ENCODE measurements at places on chromosomes 5 and 9.

GRCh38 chr5:86570427-86571083, 47.2 kb upstream of the COX7C start:
- no peak for DNase-seq

DNA sequence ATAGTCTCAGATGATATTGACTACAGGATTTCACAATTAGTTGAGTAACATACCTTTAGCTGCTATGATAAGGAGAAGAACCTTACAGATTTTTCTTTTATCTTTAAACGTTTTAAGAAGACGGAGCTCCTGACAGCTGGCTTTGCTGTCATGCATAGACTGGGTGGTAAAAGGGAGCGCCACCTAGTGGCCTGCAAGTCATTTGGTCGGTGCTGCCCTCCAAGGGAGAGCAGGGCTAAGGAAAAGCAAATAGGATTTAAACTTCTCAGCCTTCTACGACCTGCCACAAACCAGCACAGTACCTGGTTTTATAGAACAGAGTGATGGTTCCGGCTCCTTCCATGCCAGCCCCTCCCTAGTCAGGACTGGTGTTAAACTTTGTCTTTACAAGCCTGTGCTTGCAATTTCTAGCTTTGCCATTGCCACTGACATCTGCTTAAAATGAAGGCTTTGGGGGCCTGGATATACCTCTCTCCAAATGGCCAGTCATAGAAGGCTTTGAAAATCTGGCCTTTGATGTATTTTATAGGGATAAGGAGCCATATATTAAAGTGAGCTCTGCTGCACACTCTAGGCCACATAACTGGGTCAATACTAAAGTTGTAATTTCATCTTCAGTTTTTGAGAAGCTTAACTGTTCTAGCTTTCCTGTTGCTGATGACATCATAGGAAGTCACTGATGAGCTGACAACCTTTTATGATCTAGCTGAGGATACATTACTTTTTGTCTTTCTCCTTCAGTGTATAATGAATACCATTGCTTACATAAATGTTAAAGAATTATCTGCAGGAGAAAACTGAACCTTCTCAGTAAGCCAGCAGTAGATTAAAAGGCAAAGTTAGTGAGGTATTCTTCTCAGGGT, 31.1 kb upstream of the ADAMTSL1 start:
- no peak for DNase-seq

GRCh38 chr5:5981562-5981961, 396.8 kb downstream of the MED10 start:
- DNase-seq = no peak

- no peak for DNase-seq
These were observed 42.4 kb downstream of the PDE6A start for GRCh38 chr5:149902177-149902576.

GRCh38 chr5:101012880-101013279, 109.8 kb upstream of the ST8SIA4 start:
- DNase-seq = no peak

DNA sequence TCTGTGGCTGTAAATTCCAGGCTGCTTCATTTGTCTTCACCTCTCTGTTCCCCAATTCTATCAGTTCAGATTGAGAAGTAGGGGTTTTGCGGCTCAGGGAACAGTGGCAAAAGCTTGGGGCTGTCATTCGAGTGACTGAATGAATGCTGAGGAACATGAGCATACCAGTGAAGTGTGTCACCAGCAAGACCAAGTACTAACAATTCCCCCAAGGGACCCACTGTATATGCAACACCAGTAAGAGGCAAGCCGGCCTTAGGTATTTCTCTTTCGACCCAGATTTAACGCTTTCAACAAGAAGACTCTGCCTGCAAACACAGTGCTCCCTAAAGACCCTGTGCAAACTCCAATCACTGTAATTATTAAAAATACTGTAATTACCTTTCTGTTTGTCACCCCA, 25.8 kb downstream of the KLHL3 start:
- no peak for DNase-seq

DNA sequence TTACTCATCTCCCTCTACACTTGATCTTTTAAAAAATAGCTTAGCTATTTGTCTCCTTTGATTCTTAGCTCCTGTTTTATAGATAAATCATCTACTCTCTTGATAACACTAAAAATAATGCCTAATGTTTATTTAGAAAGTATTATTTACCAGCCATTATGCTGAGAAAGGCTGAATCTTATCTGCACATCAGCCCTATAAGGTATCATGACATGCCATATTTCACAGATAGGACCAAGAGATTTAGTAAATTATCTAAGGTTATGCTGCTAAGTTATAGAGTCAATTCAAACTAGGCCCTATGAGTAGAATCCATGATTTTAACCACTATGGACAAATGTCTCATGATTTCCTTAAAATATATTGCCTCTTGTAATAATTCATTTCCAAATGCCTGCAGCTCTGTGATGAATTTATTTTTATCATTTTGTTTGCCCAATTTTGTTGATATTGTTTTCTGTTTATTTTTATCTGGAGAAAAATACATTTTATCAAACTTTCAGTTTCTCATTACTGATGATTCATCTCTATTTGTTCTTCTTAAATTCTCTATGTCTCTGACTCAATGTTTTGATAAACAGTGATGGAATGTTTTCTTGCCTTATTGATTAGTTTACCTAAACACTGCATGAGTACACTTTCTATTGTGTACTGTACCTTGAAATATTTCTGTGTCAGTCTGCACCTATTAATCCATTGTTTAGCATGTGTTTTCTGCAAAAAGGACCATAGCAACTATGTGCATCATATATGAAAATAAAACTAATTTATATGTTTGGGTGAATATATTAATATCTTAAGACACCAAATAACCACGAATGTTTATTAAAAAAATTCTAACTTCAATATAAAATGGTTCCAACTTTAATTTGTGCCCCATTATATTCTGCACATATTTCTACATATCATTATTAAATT, 300.8 kb downstream of the CDH9 start:
- no peak for DNase-seq

GRCh38 chr5:168661593-168662485, 82.7 kb upstream of the PANK3 start:
- DNase-seq = no peak

- DNase-seq = no peak
These were observed 9.9 kb downstream of the LEAP2 start for GRCh38 chr5:132883261-132883834.

DNA sequence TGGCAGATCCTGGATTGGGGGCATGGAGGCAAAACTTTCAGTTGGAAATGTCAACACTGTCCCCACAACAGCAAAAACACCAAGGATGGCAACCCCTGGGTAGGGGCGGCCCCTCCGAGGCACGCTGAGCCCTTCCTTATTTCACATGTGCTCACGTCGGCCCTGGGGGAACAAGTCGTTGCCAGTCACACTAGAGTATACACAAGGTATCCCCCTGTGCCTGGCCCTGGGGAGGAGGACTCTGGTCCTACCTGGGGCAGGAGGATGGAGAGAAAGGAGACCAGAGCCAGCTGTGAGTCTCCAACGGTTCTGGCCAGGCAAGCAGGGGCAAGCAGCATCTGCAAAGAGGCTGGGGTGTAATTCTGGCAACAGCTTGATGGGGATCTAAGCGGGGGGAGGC, 126.9 kb upstream of the FOXD4L5 start:
- DNase-seq = no peak

GRCh38 chr9:37923118-37923795, 19.3 kb upstream of the SLC25A51 start:
- no peak for DNase-seq

DNA sequence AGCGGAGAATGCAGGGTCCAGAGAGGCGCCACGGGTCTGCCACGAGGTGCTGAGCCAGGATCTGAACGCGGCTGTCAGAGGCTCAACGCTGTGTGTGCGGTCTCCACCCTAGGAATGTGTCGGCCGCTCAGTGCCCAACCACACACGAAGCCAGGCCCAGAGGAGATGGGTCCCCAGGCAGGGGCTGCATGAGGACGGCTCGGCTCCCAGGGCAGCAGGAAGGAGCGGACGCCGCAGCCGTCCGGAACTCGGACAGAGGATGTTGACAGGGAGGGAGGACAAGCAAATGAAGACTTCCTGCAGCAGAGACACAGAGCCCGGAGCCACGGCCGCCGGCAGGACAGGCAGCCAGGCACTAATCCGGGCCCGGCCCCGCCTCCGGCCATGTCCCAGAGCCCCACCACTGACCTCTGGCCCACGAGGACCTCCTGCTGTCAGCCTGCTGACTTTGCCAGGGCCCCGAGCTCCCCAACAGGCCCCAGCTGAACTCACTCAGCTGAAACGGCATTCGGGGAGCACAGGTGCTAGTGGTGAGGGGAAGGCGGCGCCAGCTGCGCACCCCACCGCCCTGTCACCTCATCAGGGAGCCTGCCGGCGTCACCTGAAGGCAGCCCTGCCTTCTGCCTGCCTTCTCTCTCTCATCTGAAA, 12.7 kb downstream of the VAV2 start:
- DNase-seq = no peak

DNA sequence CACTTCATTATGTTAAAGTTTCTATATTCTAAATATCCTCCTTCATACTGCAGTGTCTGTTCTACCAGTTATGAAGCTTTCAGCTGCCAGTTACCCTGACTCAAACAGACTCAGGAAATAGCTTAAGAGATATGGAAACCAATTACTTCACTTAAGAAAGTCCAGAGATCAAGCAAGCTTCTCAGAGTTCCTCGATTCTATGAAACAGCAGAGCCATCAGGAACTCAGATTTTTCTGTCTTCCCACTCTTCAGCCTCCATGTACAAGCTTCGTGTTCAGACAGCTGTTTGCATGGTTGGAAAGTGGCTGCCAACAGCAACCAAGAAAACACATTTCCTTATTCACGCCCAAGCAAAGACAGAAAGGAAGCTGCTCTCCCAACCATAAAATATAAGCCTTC, 216.1 kb downstream of the ACTL7B start:
- no peak for DNase-seq

GRCh38 chr5:16907270-16907669, 28.8 kb downstream of the MYO10 start:
- no peak for DNase-seq
